ENCODE measurements at places on chromosomes 2 and 18.
A peak's percentile ranks its signal among the peaks of the same experiment; 100 is the strongest.

DNA sequence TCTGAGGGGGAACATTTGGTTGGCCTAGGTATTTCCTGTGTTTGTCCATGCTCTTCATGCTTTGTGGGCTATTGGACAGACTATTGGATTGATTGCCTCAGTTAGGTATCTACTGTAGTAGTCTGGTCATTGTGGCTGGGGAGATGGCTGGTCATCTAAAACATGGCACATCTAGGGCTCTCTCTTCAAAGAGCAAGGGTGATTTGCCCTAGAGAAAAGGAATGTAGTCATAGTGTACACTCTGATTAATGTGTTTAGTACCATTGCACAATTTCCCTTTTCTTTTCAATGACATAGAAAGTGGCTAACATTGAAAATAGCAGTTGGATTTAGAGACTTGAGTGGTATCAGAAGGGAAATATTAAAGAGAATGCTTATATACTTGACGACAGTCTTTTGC is 114.3 kb downstream of the LCLAT1 start:
- no peak for DNase-seq

GRCh38 chr2:169979025-169979424 is 151.8 kb downstream of the UBR3 start:
- no peak for DNase-seq

DNA sequence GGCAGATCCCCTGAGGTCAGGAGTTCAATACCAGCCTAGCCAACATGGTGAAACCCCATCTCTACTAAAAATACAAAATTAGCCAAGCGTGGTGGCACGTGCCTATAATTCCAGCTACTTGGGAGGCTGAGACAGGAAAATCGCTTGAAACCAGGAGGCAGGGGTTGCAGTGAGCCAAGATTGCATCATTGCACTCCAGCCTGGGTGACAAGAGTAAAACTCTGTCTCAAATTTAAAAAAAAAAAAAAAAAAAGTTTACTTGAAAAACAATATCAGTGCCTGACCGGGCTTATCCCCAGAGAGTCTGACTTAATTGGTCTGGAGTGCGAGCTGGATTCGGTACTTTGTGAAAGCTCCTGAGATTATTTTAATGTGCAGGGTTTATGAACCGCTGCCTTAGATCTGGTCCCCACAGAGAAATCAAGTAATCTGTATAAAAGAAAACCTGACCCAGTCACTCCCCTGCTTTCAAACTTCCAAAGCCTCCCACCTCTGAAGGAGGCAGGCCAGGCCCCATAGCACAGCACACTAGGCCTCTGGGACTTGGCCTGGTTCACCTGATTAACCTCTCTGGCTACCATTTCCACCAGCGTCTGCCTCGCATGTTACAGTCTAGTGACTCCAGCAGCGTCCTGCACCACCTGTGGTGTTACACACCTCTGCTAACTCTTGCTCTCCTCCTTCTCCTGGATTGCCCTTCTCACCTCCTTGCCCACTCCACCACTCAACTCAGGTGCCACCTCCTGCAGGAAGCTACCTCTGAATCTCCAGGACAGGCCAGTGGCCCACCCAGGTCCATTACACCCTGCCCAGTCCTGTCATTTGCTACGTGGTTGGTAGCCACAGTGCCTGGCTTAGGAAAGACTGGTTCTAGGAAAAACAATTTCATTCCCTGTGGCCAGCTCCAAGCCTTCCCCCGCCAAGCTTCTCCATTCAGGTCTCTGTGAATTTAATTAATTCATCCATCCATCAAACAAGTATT is 114.3 kb upstream of the PPP1CB start:
- DNase-seq: no peak

GRCh38 chr2:181289698-181290097 is 167.5 kb upstream of the ITGA4 start:
- DNase-seq: no peak

GRCh38 chr2:114389021-114389420 is 53.4 kb upstream of the DPP10 start:
- DNase-seq: no peak

DNA sequence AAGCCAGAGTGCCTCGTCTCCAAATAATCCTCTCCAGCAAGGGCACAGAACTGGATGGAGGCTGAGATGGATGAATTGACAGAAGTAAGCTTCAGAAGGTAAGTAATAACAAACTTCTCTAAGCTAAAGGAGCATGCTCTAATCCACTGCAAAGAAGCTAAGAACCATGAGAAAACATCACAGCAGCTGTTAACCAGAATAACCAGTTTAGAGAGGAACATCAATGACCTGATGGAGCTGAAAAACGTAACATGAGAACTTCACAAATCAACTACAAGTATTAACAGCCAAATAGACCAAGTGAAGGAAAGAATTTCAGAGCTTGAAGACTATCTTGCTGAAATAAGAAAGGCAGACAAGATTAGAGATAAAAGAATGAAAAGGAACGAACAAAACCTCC is 32.3 kb downstream of the WDPCP start:
- no peak for DNase-seq

DNA sequence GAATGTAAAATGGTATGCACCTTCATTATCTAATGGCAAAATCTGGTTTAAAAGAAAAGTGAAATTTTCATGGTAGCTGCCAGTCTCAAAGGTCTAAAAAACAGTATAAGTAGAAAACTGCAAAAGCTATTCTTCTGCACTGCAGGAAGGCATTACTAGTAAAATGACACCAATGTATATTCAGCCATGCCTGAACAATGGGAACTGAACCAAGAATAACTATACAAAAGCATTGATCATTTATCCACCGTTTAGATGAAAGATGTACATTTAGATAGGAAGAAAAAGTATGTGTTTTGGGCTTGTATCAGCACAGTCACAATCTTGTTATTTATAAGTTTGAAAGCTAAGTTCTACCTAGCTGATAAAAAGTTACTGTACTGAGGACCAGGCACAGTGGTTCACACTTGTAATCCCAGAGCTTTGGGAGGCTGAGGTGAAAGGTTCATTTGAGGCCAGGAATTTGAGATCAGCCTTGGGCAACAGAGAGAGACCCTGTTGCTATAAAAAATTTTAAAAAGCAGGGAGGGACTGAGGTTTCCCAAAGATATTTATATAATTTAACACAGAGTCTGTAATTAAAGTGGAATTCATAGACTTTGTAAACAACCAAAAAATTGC is 163.1 kb upstream of the WDSUB1 start:
- no peak for DNase-seq

- no peak for DNase-seq
These were observed 103.2 kb downstream of the FAM161A start for GRCh38 chr2:61750624-61751023.

DNA sequence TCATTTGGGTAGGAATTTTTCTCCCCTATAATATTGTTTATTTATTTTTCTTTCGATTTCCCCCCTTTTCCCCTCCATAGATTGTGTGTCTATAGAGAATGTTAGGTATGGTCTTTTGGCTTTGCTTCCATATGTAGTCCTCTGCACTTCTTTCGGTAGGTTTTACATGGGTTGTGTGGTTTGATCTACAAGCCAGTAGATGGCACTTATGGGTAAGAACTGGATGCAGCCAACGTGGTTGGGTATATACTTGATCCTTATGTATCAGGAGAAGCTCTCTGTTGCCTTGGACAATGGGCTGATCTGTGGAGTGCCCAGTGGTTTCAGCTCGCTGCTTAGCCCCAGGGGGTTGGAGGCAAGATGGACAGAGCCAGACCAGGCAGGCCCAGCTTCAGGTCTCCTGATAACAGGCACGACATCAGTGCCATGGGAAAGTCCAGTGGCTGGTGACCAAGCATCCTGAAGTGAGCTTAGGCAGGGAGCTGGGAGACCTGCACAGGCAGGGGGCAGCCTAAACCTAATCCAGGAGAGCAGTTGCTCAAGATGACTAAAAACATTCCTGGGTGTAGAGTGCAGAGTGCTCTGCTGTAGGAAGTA is 488.3 kb downstream of the CCDC85A start:
- peak; percentile 11 for DNase-seq

GRCh38 chr2:178193496-178193822 is 853 bp upstream of the OSBPL6 start:
- no peak for DNase-seq

DNA sequence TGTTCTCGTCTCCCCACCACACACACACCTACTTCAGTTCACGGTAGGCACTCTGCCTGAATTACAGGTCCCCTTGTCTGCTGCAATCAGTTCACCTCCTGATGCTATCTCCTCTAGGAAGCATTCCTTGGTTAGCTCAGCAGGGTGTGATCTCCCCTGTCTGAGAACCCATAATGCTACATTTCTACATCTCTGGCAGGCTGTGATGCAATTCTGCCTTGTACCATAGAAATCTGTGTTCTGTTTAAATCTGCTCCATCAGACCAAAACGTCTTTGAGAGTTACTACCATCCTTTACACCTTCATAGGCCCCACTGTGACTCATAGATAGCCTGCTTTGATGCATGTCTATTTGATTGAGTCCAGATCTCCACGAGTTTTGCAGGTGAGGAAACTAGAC is 103.9 kb downstream of the TTC32 start:
- DNase-seq: no peak

DNA sequence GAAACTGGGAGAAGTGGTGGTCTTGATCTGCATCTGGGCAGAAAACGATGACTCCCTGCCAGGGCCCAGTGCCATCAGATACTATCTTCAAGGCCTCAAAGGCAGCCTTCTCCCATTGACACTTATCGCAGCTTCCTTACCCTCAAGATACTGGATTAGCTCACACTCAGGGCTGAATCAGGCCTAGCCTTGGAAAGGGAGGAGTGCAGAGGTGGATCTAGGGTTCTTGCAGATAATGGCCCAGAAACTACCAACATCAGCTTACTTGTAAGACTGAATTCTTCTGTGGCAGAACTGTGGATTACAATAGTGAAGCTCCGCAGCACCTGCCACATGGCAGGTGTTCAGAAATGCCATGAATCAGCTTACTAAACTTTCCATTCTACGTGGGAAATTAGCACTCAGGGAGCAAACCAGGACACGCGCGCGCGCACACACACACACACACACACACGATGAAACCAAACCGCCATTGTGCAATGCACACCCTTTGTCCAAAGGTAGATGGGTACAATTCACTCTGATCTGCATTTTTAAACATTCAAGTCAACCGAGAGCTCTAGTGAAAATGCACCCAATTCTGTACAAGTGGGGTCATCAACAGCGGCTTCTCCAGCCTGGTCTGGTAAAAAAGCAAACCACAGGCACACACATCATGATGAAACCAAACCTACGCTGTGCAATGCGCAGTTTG is 26.3 kb upstream of the TMEM182 start:
- DNase-seq: no peak

- DNase-seq: no peak
These were observed 83.6 kb downstream of the FAM161A start for GRCh38 chr2:61770298-61770697.

GRCh38 chr2:97870396-97870843 is 125.3 kb downstream of the TMEM131 start:
- DNase-seq: peak; percentile 42

GRCh38 chr2:232419245-232420072 is 12.8 kb downstream of the ALPG start:
- DNase-seq: no peak

- no peak for DNase-seq
These were observed 2.3 kb downstream of the KCNE4 start for GRCh38 chr2:223054193-223054781.

- DNase-seq: no peak
These were observed 49.7 kb downstream of the KLHL29 start for GRCh38 chr2:23434721-23435121.

- peak; percentile 77 for DNase-seq
These were observed 19.5 kb downstream of the WIPF1 start for GRCh38 chr2:174577967-174578589.

DNA sequence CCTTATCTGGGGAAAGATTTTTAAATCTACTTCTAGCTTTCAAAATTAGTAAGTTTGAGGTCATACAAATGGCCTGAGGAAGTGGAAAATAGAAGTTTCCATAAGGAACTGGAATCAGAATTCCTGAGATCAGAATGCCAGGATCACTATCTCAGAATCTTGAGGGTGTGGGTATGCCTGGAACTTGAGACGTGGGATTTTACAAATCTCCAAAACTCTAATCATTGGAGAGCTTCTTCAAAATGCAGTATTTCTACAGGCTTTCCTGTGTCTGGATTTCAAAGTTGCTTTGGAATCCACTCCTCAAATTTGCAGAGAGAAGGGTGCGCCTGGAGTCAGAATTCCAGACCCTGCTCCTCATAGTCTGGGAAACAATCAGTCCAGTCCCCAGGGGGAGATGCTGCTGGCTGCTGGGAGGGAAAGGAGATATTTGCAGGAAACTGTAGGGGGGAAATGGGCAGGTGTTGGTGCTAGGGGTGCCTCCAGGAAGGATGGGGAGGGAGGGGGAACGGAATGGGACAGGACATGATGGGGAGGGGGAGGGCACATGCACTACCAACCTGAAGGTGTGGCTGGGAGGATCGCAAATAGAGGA is 31.0 kb upstream of the CATIP start:
- DNase-seq: no peak

DNA sequence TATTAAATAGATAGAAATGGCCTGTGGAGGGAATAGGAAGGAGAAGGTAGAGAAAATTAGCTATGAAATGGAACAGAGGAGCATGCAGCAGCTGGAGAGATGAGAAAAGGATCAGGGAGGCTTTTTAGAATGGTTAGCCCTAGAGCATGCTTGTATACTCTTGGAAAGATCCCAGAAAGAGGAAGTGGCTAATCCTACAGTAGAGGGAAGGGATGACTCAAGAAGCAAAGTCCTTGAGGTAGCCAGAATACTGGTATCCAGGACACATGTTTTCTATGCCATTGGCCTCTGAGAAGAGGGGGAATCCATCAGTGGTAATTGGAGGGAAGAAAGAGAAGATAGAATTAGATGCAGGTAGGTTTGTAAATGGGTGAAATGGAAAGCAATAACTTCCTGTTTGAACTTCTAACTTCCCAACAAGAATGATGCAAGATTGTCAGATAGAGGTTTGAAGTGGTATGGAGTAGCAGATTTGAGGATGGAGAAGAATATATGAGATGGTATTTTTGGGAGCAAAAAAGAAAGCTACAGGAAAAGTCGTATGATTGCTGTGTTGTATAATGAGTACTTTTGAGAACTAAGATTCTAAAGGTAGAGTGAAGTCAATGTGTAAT is 17.1 kb upstream of the OSBPL6 start:
- DNase-seq: no peak

DNA sequence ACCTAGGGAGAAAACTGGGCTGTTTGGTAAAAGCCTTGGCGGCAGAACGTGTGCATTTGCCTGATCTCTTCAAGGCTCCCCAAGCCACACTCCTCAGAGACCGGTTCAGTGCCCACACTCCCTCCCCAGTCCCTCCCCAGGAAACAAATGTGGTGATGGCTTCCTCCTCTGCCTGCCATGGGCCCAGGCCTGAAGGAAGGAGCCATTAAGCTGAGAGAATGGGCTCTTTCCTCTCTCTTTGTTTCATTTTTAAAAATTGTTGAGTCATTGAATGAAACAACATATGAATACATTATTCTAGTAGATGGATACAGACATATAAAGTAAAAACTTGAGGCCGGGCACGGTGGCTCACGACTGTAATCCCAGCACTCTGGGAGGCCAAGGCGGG is 50.6 kb upstream of the YWHAQ start:
- no peak for DNase-seq

GRCh38 chr2:213167271-213167930 is 16.0 kb upstream of the IKZF2 start:
- peak; percentile 62 for DNase-seq

- no peak for DNase-seq
These were observed 9.8 kb upstream of the MGAT5 start for GRCh38 chr2:134244086-134244485.

- no peak for DNase-seq
These were observed 1210.5 kb upstream of the GYPC start for GRCh38 chr2:125445495-125445894.

- no peak for DNase-seq
These were observed 22.5 kb upstream of the ACVR1 start for GRCh38 chr2:157898591-157898996.

Measured in NAMALWA (cell line).